ENCODE measurements at places on chromosomes 12 and 14. TPM values are rescaled to one million over a fixed set of nuclear protein-coding genes. Genes with fewer than 3 reads are reported as not detected.

- H3K36me3 ChIP-seq = no peaks in the 10 kb centered on the region
- no peaks in the 10 kb centered on the region for H3K27me3 ChIP-seq
- no peak for DNase-seq
- H3K4me1 ChIP-seq = peaks cover 2% of the 10 kb centered on the region
- no peak overlapping the region for H3K4me3 ChIP-seq
- no peak overlapping the region for H3K27ac ChIP-seq
Measured at GRCh38 chr12:18859400-18859799, 121.5 kb downstream of the CAPZA3 start.

- no peaks in the 10 kb centered on the region for H3K4me1 ChIP-seq
- DNase-seq = peak; percentile 89
- no peaks in the 10 kb centered on the region for H3K36me3 ChIP-seq
- H3K4me3 ChIP-seq = peak within 1 kb of the TSS; percentile 81
- H3K27ac ChIP-seq = no peak within 1 kb of the TSS
Measured at GRCh38 chr14:28766469-28766955, at the start of gene FOXG1. Gene FOXG1, plus strand, starts transcription at chr14:28766787. Its CDS starts 493 bp downstream, at chr14:28767280.

DNA sequence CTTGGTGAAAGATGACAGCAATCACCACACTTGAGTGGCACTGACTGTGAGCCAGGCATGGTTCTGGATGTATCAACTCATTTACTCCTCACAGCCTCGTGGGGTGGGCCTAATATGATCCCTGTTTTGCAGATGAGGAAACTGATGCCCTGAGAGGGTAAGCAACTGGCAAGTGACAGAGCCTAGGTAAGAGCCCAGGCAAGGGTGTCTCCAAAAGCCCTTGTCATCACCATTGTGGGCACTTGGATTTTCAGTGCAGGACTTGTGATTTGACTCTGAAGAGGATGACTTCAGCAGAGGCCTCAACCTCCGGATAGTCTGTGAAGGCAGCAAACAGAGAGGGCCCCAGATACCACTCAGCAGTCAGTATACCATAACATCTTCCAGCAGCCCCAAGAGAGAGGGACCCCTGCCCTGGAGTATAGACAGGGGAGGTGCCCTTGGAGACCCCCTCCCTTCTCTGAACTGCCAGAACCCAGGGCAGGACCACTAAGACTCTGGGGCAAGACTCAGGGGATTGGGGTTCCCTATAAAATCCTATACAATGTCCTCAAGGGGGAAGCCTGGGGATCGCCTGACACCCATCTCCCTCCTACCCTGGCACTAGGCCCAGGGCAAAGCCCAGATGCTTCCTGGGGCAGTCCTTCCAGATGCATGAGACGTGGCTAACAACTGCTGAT lies 7.1 kb upstream of the KRT5 start:
- H3K36me3 ChIP-seq = no peaks in the 10 kb centered on the region
- no peak overlapping the region for H3K4me3 ChIP-seq
- no peaks in the 10 kb centered on the region for H3K4me1 ChIP-seq
- H3K27me3 ChIP-seq = no peaks in the 10 kb centered on the region

Gene INHBE
- 0.24 TPM for total RNA-seq

Gene ALDH1L2
- 0.23 TPM for total RNA-seq

Gene MYO1A
- 1.7 TPM for total RNA-seq

Data from endodermal cell (in vitro differentiated cells).